Right ventricle myocardium inferior (tissue), 1 donor: ENCODE measurements at places on chromosomes 13 and 19. TPM values are rescaled to one million over a fixed set of nuclear protein-coding genes. Genes with fewer than 3 reads are reported as not detected.

Gene SBSN
- total RNA-seq: not detected

Gene GJB6
- not detected for total RNA-seq

Gene ZSCAN5A
- 20.3 TPM for total RNA-seq

Gene AMH
- 0.89 TPM for total RNA-seq

Gene FXYD1
- total RNA-seq: 556 TPM

Gene PODNL1
- 2.5 TPM for total RNA-seq

Gene MBOAT7
- 15.1 TPM for total RNA-seq

Gene GJB2
- 0.46 TPM for total RNA-seq

Gene SPINT2
- total RNA-seq: 9.1 TPM

Gene ACER1
- not detected for total RNA-seq

Gene ZNF625
- 5.0 TPM for total RNA-seq

Gene KLK2
- total RNA-seq: not detected

- no peak for DNase-seq
Measured at GRCh38 chr19:5949792-5950305, 28.1 kb downstream of the RANBP3 start.

- DNase-seq: no peak
Measured at GRCh38 chr19:11881151-11881800, 6.3 kb upstream of the ZNF69 start.

DNA sequence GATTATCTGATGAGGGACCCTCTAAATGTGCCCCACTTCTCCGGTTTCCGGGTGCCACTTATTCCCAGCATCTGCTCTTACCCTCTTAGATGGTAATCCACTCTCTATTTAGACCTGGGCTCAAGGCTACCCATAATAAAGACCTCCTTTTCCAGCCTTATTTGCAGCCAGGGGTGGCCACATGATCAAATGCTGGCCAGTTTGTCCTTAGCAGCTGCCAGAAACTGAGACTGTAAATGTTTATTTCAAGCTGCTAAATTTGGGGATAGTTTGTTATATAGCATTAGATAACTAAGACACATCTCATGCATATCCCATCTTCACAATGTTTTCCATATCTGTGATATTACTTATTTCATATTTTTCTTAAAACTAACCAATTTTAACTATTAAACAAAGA is 10.1 kb downstream of the THAP8 start:
- DNase-seq: no peak

DNA sequence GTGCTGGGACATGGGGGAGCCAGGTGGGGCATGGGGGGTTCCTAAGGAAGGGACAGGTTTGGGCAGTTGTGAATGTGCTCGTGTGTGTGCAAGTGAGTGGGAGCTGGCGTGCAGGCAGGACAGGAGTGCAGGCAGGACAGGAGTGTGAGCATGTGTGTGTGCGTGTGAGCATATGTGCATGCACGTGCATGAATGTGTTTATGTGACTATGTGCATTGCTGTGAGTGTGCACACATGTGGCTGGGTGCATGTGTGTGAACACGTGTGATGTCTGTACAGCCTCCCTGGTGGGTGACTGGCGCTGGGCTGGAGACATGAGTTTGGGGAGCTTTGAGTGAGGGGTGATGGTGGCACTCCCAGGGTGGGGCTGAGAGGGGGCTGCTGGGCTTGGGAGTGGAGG is 33.4 kb downstream of the CRTC1 start:
- no peak for DNase-seq

DNA sequence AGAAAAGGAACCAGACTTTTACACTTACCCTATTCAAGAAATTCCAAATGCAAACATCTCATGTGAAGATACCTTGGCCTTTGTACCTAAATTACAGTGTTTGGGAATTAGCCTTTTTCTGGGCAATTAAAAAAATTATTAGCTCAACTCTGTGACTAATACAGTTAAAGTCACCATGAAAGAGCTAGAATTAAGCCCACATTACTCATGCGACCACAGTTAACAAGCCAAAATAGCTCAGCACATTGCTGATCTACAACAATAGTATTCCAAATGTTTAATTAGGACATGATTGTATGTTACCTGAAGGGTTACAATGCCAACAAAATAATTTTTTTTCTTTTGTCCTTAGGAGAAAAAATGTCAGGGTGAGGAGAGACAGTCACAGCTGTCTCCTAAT is 263.6 kb upstream of the GPC6 start:
- no peak for DNase-seq

DNA sequence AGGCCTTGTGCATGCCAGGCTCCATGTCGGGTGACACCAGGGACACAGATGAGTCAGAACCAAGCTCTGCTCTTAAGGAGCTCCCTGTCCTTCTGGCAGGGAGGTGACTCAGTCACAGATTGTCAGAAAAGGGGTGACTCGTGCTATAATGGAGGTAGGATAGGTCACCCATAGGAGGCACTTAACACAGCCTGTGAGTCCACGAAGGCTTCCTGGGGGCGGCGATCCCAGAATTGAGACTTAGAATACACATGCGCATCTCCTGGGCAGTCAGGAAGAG is 19.6 kb downstream of the FUZ start:
- no peak for DNase-seq

GRCh38 chr13:32969516-32969941 is 46.7 kb upstream of the KL start:
- no peak for DNase-seq

DNA sequence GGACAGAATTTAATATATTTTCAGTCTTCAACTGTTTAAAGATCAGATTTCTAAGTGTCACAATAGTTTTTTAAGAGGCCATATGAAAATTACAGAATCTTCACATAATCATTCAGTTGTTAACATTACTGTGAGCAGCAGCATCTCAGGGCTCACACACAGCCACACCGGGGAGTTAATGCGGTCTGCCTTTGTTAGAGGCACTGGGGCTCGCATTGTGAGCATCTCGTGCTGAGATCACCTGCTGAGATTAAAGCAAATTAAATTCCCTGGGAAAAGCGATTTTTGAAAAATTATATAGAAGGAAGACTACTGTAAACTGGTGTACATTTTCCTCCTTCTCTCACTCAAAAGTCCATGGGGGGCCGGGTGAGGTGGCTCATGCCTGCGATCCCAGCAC is 16.6 kb downstream of the GPR12 start:
- no peak for DNase-seq

DNA sequence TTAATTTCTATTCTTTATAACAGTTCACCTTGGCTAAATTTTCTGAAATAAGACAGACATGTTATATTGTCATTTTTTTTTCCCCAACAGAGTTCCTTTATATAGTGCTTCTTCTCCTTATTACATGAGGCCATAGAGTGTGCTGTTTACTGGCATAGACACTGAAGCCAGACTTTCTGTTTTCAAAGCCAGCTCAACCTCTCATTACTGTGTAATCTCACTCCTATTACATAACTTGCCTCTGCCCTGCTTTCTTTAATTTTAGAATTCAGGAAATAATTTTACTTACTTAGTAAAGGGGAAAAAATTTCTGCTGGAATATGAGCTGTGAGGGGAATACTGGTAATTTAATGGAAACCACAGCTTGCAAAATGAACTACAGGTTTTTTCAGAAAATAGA is 1380.4 kb downstream of the SLITRK1 start:
- DNase-seq: no peak

GRCh38 chr13:22893777-22894176 is 287.0 kb upstream of the SGCG start:
- DNase-seq: no peak

DNA sequence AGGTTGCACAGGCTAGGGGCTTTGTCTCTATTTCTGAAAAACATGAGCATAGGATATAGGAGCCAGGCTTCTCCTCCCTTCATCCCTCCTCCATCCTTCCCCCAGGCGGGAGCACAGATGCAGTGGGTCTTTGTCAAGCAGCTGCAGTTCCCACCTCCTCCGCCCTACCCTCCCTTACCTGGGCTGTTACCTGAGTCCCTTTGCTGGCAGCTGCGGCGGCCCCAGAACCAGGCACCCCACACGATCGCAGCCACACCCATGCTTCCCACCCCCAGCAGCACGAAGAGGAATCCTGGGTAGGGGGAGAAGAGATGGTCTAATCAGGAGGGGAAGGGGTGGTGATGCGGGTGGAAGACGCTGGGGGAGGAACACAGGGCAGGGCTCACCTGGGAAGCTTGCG is 7.8 kb downstream of the TMIGD2 start:
- DNase-seq: no peak

- DNase-seq: no peak
Measured at GRCh38 chr19:460877-461720, at the start of gene SHC2. Gene SHC2 (minus strand): TSS chr19:461033. CDS start chr19:460996, 37 bp downstream.

- DNase-seq: no peak
Measured at GRCh38 chr13:84096216-84096615, 213.9 kb upstream of the SLITRK1 start.

GRCh38 chr19:38386300-38386970 is 1.4 kb downstream of the GGN start:
- DNase-seq: no peak

- no peak for DNase-seq
Measured at GRCh38 chr13:29593605-29594297, 1.7 kb downstream of the SLC7A1 start.

DNA sequence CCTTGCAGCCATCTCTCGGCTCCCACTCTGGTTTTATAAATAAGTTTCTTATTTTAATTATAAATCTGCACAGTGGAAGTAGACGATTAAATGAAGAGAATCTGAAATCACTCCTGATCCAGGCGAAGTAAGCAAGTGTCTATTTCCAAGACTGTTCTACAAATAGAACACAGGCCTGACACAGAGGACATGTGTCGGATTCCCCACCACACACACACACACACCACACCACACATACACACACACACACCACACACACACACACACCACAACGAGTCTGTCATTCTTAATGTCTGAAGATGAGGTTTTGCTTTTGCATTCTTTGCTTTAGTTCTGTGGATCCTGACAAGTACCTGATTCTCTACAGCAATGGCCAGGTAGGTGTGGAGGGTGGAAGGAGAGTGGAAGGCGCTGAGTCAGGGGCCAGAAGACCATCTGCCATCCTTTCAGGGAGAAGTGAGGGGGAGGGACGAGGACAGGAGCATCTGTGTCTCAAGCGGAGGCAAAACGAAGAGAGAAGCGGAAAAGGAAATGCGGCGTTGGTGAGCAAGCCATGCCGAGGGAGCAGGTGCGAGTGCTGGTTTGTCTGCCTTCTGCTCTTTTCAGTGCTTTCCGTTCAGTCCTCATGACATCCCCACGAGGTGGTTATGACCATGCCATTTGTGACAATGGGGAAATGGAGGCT is 110.2 kb downstream of the TEX26 start:
- DNase-seq: no peak

GRCh38 chr19:1266916-1267476 is 2.1 kb upstream of the CIRBP start:
- peak; percentile 93 for DNase-seq

GRCh38 chr19:17475541-17476115 is 5.3 kb downstream of the SLC27A1 start:
- peak; percentile 79 for DNase-seq

DNA sequence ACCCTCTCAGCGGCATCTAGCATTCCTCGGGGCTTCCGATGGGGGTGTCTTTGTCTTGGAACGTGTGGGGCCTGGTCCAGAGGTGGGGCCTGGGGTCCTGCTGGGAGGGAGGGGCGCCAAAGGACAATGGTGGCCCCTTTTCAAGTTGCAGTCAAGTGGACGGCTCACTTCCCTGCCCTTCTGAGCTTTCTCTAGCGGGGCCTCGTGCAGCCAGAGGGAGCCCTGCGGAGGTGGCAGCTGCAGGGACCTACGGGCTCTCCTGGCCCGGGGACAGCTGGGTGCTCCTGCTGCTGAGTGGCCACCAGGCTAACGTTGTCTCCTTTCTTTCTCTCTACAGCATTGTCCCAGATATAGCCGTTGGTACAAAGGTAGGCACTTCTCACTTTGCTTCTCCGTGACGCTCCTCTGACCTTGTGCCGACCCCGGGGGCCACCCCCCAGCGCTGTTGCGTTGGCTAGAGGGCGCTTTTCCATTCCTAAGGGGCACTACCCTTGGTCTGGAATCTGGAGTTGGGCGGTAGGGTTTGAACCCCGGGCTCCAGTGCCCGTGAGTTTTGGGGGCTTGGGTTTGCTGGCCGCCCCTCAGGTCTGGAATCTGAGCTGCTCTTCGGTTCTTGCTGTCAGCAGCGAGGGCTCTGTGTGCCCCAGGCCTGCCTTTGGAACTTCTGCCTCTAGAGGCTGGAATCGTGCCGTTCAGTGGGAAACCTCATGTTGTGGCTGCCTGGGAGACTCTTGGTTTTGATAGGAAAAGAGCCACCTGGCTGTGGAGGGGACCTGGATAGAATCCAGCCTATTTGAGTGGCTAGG is 2.0 kb downstream of the PTBP1 start:
- peak; percentile 51 for DNase-seq

DNA sequence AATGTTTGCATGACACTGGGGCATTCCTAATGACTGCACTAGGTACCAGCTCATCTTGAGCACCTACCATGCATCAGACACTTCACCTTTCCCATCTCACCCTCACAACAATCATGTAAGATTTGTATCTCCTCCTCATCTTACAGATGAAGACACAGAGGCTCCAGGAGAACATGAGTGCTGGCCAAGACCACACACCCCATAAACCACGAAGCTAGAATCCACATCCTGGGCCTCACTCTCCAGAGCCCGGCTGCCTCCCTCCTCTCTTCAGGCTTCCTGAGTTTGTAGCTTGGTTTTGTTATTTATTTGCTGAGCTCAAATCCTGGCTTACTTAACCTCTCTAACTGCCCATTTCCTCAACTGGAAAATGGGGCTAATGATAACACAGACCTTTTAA is 25.9 kb downstream of the FAM216B start:
- no peak for DNase-seq

GRCh38 chr19:13163609-13164342 is 13.6 kb downstream of the IER2 start:
- DNase-seq: peak; percentile 85

GRCh38 chr19:47824396-47824795 is 2.7 kb downstream of the CRX start:
- DNase-seq: no peak

- no peak for DNase-seq
Measured at GRCh38 chr13:41971848-41972247, 10.9 kb upstream of the VWA8 start.

DNA sequence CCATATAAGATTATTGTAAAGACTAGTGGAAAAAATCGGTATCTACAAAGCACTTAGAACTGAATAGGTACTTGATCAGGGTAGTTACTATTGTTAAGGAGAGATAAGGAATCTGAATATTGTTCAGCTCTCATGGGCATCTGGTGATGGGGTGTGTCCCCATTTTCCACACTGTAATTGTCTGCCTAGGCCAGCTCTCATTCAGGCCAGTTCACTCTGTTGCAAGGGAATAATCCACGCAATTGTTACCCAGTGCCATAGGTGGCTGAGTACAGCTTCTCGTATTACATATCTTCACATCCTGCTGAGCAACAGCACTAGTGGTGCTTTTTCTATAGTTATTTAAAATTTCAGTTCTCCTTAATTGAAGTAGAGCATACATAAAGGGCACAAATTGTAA is 45.6 kb upstream of the C13orf42 start:
- DNase-seq: no peak

DNA sequence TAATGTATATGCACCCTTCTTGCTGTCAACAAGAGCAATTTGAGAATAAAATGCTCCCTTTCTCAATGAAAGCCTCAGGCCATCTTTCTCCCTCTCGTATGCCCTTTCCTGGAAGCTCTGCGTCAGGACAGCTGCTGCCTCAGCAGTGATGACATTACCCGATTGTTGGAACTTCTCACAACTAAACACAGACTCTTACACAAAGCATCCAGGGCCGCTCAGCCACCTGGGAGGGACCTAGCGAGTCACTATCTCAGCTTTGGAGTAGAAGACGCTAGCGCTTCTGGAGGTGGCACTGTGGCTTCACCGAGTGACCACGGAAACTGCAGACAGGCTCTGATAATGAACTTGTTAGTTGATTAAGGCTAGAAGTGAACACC is 153.2 kb upstream of the SOX1 start:
- DNase-seq: no peak

- DNase-seq: peak; percentile 76
Measured at GRCh38 chr19:570937-571565, 1.3 kb upstream of the BSG start.

- peak; percentile 83 for DNase-seq
Measured at GRCh38 chr19:4866595-4867424, 657 bp downstream of the PLIN3 start.
